ENCODE measurements at places on chromosomes 3 and 15.

DNA sequence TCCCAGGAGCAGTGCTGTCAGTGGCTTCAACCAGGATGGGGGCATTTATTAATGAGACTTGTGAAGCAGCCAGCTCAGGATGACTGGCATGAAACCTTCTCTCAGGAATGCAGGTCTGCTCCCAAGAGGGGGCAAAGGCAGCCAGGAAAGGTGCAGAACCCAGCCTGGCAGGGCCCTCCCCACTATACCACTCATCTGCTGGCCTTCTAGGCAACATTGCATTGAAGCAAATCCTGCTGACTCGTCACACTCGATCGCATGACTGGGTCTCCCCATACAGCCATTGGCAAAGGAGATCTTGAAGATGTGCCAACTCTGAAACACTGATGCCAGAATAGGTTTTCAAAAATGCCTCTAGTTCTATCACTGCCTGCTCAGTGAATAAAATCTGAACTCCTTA, 65.7 kb upstream of the CMTM7 start:
- DNase-seq: no peak

DNA sequence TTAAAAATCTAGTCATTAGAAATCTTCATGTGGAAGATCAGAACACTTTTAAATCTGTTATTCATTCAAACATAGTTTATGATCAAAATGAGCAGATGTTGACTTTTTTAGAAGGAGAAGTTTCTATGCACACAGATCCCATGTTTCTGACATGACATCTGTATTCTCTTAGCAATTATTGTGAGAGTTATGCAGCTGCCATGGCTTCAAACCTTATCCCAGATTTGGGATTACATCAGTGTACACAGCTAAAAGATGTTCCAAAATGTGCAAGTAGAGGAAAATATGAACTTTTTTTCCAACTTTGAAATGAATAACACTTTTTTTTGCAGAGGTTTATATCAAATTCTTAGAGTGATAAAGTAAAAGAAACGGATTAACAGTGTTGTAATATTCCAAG, 1166.9 kb downstream of the ZPLD1 start:
- DNase-seq: no peak

DNA sequence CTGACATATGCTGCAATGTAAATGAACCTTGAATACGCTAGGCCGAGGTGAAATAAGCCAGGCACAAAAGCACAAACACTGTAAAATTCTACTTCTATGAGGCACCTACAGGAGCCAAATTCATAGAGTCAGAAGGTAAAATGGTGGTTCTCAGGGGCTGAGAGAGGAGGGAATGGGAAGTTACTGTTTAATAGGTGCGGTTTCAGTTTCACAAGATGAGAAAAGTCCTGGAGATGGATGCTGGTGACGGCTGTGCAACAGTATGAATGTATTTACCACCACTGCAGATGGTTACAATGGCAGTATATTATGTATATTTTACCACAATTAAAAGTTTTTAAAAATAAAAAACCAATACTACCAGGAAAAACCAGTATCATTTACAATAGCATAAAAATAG, 4.0 kb downstream of the TNK2 start:
- no peak for DNase-seq

DNA sequence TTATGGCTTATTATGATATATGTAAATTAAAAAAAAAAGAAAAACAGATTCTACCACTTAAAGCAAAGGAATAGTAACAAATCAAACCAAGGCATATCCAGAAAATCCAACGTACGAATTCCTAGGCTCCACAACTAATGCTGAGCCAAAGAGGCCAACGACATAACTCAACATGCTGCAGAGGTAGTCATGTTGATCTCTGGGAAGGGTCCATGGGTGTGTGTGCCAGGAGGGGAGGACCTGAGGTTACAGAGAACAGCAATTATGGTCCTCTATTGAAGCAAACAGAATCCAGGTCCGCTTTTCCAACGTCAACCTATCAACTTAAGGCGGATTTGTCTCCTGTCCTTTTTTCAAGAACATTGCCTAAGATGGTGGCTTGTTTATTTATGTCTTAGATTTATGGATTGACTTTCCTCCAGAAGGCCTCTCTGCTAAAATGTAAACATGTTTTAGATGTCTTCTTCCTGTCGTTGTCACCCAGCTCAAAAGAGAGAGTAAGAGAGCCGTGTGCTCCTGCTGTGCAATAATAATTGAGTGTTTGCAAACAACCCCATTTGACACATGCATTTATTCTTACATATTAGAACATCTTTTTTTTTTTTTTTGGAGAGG, 20.4 kb downstream of the NANOGP8 start:
- DNase-seq: no peak

GRCh38 chr3:33975463-33975862, 177.0 kb downstream of the PDCD6IP start:
- DNase-seq: no peak

GRCh38 chr15:57333487-57333886, 42.8 kb upstream of the CGNL1 start:
- DNase-seq: no peak

DNA sequence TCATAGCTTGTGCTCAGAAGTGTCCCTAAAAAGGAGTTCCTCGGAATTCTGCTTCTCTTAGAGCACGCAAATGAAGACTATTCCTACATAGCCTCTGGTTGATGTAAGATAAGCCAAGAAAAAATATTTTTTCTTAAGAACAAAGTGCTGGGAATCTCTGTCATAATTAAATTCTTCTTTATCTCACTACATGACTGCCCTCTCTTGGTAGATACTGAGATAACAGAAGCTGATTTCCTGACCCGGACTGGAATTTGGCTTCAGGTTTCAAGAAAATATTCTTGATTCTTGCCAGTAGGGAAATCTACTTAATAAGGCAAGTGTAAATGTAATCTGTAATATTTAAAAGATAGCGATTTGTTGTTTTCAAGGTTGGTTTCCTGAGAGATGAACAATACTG, 31.3 kb upstream of the SETMAR start:
- no peak for DNase-seq

GRCh38 chr15:73108676-73109075, 56.4 kb downstream of the NEO1 start:
- DNase-seq: no peak

DNA sequence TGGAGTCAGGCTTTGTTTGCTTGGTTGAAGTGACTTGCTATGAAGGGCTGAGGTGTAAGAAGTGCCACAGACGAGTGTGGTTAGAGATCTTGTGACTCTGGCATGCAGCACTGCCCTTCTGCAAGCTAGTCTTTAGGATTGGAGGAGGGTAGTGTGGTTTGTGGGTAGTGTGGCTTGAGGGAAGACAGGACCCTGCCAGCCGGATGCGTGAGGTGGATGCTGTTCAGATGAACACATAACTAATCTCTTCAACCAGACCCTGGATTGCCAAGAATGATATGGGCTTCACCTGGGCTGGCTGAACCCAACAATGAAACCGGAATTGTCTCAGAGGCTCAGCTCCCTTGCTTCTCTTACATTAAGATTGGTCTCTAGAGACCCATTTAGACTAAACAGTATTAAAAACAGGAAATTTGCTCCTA, 32.7 kb downstream of the STARD9 start:
- no peak for DNase-seq

- peak; percentile 67 for DNase-seq
These were observed 238.7 kb downstream of the SV2B start for GRCh38 chr15:91338766-91339165.

- no peak for DNase-seq
These were observed 194.1 kb upstream of the ARHGEF26 start for GRCh38 chr3:153927107-153927506.

GRCh38 chr3:185527364-185527763, 25.0 kb downstream of the LIPH start:
- DNase-seq: no peak

GRCh38 chr3:64129106-64129505, 96.2 kb downstream of the PRICKLE2 start:
- DNase-seq: no peak

GRCh38 chr3:143171141-143171980, 51.8 kb downstream of the CHST2 start:
- DNase-seq: peak; percentile 51

- DNase-seq: no peak
These were observed 22.0 kb downstream of the SPATA12 start for GRCh38 chr3:57082481-57082880.

GRCh38 chr3:15205934-15206661, at the start of gene CAPN7:
CAPN7 (plus strand) TSS chr3:15206246; CDS start chr3:15206496, 250 bp downstream.
- peak; percentile 82 for DNase-seq

DNA sequence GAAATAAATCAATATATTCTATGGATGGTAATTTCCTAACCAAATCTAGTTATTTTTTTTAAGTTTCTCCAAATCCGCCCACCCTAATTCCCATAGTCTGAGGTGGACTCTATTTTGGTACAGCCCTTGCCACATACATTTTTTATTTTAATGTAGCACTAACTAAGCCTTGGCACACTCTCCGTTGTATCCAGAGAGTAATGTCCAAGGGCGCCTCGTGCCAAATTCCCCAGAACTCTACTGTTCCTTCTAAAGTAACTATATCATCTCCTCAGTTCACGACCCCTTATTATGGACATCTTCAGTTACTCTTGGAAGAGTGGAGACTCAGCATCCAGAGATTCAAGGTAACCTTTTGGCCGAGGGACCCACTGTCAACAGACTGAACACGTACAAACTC, 1.3 kb downstream of the VGLL3 start:
- DNase-seq: no peak

DNA sequence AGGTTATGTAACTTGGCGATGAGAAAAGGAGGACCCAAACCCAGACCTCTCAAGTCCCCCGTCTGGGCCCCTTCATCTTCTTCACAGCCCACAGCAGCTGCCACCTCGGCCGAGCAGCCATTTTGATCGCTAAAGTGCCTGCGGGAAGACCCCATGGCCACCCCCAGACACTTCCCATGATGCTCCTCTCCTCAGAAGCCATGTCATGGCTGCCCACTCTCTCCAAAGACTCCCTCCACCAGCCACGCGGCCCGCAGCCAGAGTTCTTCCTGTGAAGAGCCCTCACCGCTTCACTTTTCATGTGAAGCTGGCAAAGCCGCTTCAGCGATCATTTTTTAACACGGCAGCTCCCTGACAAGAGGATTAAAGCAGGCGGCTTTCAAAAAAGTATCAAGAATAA, 335.2 kb downstream of the RORA start:
- DNase-seq: no peak

- no peak for DNase-seq
These were observed 25.5 kb upstream of the KLF13 start for GRCh38 chr15:31300981-31301672.

- DNase-seq: no peak
These were observed 18.4 kb downstream of the ILDR1 start for GRCh38 chr3:122003606-122004005.

- DNase-seq: no peak
These were observed 166.7 kb downstream of the SLCO3A1 start for GRCh38 chr15:92020207-92020606.
